ENCODE measurements at places on chromosomes 13 and 19. TPM values are rescaled to one million over a fixed set of nuclear protein-coding genes. Genes with fewer than 3 reads are reported as not detected.

Gene INAFM1
- 14.2 TPM for total RNA-seq

DNA sequence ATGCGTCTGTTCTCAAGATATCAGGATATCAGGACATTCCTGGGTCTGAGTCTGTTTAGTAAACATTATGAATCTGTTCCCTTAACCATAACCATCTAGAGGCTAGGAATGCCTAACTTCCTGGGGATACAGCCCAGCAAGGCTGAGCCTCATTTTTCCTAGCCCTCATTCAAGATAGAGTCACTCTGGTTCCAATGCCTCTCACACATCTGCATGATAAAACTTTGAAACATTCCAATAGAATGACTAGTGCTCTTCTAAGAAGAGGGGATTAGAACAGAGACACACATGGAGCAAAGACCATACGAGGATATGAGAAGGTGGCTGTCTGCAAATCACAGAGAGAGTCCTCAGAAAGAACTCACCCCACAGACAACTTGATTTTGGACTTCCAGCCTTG lies 20.6 kb upstream of the CABP5 start:
- no peaks in the 10 kb centered on the region for H3K36me3 ChIP-seq
- H3K4me1 ChIP-seq, result no peaks in the 10 kb centered on the region

GRCh38 chr19:30225676-30226463 lies 146.3 kb upstream of the ZNF536 start:
- H3K27ac ChIP-seq, result peak overlapping the region; percentile 45
- peaks cover 78% of the 10 kb centered on the region for H3K27me3 ChIP-seq
- DNase-seq, result no peak
- peaks cover 16% of the 10 kb centered on the region for H3K4me1 ChIP-seq
- peak overlapping the region; percentile 60 for H3K4me3 ChIP-seq
- H3K36me3 ChIP-seq, result peaks cover 2% of the 10 kb centered on the region

- H3K27me3 ChIP-seq, result peaks cover 5% of the 10 kb centered on the region
- no peak overlapping the region for H3K27ac ChIP-seq
- H3K36me3 ChIP-seq, result no peaks in the 10 kb centered on the region
- H3K4me1 ChIP-seq, result peaks cover 2% of the 10 kb centered on the region
- no peak overlapping the region for H3K4me3 ChIP-seq
Measured at GRCh38 chr19:41641879-41642485, 15.1 kb upstream of the CEACAM4 start.

DNA sequence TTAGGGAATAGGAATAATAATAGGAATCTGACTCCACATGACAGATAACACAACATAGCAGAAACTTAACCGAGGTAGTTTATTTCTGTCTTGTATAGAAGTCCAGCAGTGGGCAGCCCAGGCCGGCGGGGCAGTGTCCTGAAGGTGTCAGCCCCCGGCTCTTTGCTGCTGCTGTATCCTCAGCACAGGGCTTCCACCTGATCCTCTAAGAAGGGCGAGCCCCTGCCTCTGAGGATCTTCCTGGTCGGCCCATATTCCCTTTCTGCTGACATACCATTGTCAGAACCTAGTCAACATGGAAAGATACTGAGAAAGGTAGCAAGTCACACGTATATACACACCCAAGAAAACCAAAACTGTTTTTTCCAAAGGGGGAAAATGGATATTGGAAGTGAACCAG lies 56.2 kb upstream of the GPR183 start:
- H3K27ac ChIP-seq, result no peak overlapping the region
- peaks cover 53% of the 10 kb centered on the region for H3K36me3 ChIP-seq
- H3K4me3 ChIP-seq, result no peak overlapping the region
- no peak for DNase-seq
- H3K4me1 ChIP-seq, result peaks cover 61% of the 10 kb centered on the region

DNA sequence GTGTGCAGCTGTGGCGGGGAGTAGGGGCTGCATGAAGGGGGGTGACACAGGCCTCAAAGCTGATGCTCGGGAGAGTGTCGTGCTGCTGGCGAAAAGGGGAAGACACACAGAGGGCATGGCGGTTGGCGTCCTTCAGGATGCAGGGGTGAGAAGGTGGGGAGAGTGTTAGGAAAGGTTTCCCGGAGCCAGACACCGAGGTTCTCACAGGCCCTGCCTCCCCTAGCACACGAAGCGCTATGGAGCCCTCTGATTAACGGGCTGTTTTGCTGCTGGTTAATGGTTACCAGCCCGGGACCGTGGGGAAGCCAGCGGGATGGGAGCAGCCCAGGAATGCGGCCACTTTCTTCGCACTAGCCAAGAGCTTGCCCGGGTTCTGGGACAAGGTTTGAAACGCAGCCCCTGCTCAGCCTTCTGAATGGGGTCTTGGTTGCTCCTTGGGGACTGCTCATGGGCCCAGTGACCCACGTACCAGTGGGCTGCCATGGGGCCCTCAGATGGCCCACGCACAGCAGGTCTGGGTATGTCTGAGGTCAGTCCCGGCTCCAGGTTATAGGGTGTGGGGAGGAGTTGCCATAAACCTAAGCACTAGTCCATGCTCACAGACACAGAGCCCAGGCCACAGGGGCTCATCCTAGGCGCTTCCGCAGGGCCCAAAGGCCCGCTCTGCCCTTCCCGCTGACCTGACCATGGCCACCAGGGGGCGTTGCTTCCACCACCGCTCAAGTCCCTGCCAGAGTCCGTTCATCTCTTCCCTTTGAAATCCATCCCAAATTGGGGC lies 31.3 kb upstream of the ISYNA1 start:
- H3K27me3 ChIP-seq, result no peaks in the 10 kb centered on the region
- DNase-seq, result peak; percentile 75

- H3K36me3 ChIP-seq, result no peaks in the 10 kb centered on the region
- no peaks in the 10 kb centered on the region for H3K4me1 ChIP-seq
- H3K27ac ChIP-seq, result no peak overlapping the region
- H3K4me3 ChIP-seq, result no peak overlapping the region
Measured at GRCh38 chr13:19264711-19265110, 83.1 kb upstream of the TUBA3C start.

Gene FPR2
- not detected for total RNA-seq

DNA sequence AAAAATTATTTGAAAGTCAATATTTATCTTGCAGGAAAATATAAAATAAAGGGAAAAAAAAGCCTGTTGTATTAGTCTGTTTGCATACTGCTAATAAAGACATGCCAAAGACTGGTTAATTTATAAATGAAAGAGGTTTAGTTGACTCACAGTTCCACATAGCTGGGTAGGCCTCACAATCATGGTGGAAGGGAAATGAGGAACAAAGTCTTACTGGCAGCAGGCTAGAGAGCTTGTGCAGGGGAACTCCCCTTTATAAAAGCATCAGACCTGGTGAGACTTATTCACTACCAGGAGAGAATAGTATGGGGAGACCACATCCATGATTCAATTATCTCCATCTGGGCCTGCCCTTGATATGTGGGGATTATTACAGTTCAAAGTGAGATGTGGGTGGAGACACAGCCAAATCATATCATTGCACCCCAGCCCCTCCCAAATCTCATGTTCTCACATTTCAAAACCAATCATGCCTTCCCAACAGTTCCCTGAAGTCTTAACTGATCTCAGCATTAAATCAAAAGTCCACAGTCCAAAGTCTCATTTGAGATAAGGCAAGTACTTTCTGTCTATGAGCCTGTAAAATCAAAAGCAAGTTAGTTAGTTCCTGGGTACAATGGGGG lies 1416.5 kb upstream of the SPRY2 start:
- H3K27me3 ChIP-seq, result no peaks in the 10 kb centered on the region
- no peaks in the 10 kb centered on the region for H3K36me3 ChIP-seq
- H3K4me3 ChIP-seq, result no peak overlapping the region
- H3K27ac ChIP-seq, result no peak overlapping the region
- no peaks in the 10 kb centered on the region for H3K4me1 ChIP-seq

- H3K27ac ChIP-seq, result no peak overlapping the region
- no peaks in the 10 kb centered on the region for H3K36me3 ChIP-seq
- H3K27me3 ChIP-seq, result peaks cover 57% of the 10 kb centered on the region
- no peak for DNase-seq
Measured at GRCh38 chr13:110409581-110409992, 102.5 kb downstream of the COL4A2 start.

DNA sequence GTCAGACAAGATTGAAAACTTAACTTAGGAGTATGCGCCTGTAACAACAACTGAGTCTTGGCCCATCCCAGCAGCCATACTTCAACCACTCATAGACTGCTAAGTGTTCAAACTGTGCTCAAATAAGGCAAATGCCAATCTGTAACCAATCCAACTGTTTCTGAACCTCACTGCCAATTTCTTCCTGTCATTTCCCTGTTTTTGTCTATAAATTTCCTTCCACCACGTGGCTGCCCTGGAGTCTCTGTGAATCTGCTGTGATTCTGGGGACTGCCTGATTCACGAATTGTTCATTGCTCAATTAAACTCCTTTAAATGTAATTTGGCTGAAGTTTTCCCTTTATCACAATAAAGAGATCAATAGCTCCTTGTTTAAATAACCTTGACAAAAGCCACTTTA lies 50.8 kb upstream of the FREM2 start:
- H3K4me3 ChIP-seq, result no peak overlapping the region
- no peak for DNase-seq
- H3K4me1 ChIP-seq, result no peaks in the 10 kb centered on the region
- peaks cover 4% of the 10 kb centered on the region for H3K27me3 ChIP-seq

DNA sequence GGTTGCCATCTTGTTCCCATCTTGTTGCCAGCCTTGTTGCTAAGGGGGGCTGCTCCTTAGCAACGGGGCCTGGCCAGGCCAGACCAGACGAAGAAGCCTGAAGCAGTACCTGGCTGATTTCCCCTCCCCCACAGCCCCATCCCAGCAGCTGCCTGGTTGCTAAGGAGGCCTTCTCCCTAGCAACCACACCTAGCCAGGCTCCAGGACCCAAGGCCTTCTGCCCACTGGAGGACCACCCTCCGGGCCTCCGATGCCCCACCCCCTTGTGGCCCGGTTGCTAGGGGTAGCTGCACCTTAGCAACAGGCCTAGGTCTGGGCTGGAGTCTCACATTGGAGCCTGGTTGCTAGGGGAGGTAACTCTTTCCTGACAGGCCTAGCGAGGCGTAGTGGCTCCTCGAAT lies 3.9 kb downstream of the PRRG2 start:
- H3K27ac ChIP-seq, result no peak overlapping the region
- H3K4me3 ChIP-seq, result no peak overlapping the region
- H3K27me3 ChIP-seq, result peaks cover 4% of the 10 kb centered on the region
- no peaks in the 10 kb centered on the region for H3K36me3 ChIP-seq
- H3K4me1 ChIP-seq, result peaks cover 15% of the 10 kb centered on the region

DNA sequence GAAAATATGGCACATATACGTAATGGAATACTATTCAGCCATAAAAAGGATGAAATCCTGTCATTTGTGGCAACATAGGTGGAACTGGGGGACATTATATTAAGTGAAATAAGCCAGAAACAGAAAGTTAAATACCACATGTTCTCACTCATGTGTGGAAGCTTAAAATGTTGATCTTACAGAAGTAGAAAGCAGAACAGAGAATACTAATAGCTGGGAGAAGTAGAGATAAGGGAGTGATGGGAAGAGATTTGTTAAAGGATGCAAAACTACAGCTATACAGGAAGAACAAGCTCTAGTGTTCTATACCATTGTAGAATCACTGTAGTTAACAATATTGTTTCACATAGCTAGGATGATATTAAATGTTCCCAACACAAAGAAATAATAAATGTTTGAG lies 68.1 kb downstream of the RUBCNL start:
- DNase-seq, result no peak
- H3K4me1 ChIP-seq, result peaks cover 28% of the 10 kb centered on the region
- no peaks in the 10 kb centered on the region for H3K27me3 ChIP-seq
- peaks cover 11% of the 10 kb centered on the region for H3K36me3 ChIP-seq
- H3K27ac ChIP-seq, result no peak overlapping the region

DNA sequence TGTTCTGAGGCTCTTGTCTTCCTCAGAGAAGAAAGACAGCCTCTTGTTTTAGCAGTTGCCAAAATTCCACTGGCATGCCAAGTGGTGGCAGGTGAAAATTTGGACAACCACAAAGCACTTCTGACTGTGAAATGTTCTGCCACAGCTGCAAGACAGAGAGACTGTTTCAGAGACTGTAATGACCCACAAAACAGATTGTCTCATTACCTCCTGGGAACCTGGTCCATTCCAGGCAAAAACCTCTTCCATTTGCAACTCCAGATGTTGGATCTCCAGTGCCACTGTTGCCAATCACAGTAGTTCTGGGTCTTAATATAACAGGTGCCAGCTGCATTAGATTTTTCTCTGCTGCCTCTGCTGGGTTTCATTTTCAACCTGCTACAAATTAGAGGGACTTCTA lies 911.5 kb downstream of the UQCRFS1 start:
- no peak for DNase-seq
- H3K4me3 ChIP-seq, result no peak overlapping the region
- H3K36me3 ChIP-seq, result no peaks in the 10 kb centered on the region
- H3K27ac ChIP-seq, result no peak overlapping the region
- H3K4me1 ChIP-seq, result no peaks in the 10 kb centered on the region

Data from activated naive CD8-positive, alpha-beta T cell treated with anti-CD3 and anti-CD28 coated beads, Interleukin-2, amount 10 ng/mL, durations not matched to agents 7 days and 5 days (primary cell).